Caki2 (cell line): ENCODE measurements at places on chromosomes 6 and 20. TPM values are rescaled to one million over a fixed set of nuclear protein-coding genes. Genes with fewer than 3 reads are reported as not detected.

DNA sequence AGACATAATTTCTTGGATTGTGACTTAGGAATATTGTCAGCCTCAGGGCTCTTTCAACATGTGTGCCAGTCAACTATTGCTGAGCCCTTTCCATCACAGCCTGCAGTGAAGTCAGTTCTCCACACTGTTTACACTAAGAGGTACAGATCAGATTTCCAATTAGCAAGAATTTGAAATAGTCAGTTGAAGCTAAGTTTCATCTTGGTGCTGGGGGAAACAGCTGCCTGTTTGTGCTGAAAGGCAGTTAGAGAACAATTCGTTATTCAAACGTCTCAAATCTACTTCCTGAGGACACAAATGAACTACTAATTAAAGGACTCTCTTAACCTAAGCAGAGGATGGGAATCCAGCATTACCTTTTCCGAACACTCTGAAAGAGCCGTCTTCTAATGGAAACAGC, 25.9 kb downstream of the ADGRF1 start:
- DNase-seq, result no peak

CYP21A2 gene
- total RNA-seq, result not detected in 2 replicates

TINAG gene
- 62.1 and 114 TPM in 2 replicates for total RNA-seq

- DNase-seq, result no peak
Observed at GRCh38 chr6:26531897-26532296, 6.3 kb upstream of the HMGN4 start.

- DNase-seq, result peak; percentile 68
Observed at GRCh38 chr6:106527979-106528378, 101.3 kb downstream of the RTN4IP1 start.

PRL gene
- total RNA-seq, result not detected in 2 replicates

GRCh38 chr6:79421001-79421411, 116.2 kb downstream of the LCA5 start:
- no peak for DNase-seq

DNA sequence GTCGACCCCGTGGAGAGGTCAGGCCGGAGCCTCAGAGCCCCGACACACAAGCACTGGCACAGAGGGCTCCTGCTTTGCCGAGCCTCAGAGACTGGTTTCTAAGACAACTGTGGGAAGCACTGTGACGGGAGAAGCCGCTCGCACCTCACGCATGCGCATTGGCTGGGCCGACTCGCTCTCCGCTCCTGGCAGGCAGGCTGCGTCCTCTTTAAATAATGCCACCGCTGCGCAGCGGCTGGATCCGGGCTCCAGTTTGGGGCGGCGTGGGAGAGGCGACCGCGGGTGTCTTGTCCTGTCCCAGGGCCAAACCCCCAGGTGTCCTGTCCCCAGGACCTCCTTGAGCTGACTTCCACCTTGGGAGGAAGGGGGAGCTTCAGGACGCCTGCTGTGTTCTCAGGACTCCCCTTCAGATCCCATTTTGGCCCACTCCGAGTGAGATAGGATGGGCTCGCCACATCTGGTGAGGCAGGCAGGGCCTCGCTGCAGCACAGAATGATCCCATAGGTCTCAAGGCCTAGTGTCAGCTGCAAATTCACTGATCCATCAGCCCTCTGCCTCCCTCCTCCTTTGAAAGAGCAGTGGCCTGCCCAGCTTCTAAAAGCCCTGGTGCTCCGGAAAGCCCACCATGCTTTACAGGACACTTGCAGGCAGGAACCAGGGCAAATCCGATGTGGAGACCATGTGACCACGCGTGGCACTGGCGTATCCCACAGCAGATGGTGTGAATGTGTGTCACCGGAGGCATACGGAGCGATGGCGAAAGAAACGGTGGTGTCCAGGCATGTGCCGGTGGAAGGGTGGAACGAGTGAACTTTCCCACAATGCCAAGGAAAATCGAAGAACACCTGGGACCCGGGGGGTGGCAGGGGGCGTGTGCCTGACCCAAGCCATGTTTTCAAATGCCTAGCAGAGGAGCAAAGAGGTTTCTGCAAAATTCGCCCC, 169.3 kb upstream of the ZNF337 start:
- peak; percentile 50 for DNase-seq

DNA sequence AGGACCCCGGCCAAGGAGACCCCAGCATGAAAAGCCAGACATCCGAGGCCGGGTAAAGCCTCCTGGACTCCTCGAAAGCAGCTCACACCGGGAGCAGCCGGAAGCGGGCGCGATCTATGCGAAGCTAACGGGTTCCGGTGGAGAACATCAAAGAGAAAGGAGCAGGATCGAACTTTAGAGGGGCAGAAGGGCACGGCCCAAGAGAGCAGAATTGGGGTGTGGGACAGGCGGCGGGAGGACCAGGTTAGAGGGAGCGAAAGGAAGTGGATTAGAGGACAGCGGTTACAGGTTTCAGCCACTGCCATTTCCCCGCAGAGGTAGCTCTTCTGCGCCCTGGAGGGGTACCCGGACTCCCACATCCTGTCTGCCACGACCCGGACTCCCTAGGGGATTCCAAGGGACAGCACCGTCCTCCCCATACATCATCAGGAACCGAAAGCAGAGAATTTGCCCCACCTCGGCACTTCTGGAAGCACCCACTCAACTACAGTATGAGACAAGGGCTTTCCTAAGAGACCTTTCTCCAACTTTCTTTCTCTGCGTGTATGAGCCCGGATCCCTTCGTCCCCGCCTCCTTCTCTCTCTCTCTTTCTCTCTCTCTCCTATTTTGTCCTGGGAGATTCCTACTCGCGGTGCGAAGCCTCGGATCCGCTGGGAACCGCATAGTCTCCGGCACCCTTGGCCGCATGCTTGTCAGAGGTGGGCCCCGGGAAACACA, 507 bp upstream of the VGLL2 start:
- DNase-seq, result no peak

GRCh38 chr6:7446619-7447325, 57.2 kb downstream of the RIOK1 start:
- DNase-seq, result no peak

RIMS1 gene
- not detected in 2 replicates for total RNA-seq

DNA sequence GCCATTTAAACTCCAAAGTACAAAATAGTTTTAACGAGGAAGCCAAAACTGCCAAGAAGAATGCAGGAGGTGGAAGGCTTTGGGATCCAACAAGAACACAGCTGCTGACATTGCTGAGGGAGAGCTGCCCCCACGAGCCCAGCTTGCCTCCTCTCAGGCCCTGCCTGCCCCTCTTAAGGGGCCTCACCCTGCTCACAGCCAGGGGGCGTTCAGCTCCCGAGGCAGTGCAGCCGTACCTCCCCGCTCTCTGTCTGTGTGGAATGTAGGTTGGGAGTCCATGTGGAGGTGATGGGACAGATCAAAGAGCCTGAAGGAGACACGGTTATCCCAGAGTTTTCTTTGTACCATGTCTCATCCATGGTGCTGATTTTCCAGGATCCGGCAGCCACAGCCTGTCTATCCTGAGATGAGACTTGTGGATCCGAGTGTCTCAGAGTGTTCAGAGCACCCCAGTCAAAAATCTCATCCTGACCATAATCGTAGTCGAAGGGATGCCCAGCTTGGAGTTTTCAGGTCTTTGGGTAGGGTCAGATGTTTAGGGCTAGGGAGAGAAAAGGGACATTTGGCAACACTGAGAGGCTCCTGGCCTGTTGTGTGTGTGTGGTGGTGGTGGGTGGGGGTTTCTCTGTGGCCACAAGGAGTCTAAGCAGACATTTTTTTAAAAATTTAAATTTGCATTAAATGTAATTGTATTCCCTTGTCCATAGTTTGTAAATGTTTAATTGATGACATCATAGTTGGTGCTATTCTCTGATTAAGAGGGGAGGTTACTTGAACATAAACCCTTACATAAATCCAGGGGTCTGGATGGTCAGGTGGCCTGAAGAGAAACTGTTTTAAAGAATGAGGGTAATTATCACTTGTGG, 111.4 kb upstream of the CLDN20 start:
- DNase-seq, result no peak

UNC5CL gene
- total RNA-seq, result 1.1 and 4.4 TPM in 2 replicates
